ENCODE measurements at places on chromosomes 12 and 14. TPM values are rescaled to one million over a fixed set of nuclear protein-coding genes. Genes with fewer than 3 reads are reported as not detected.

DNA sequence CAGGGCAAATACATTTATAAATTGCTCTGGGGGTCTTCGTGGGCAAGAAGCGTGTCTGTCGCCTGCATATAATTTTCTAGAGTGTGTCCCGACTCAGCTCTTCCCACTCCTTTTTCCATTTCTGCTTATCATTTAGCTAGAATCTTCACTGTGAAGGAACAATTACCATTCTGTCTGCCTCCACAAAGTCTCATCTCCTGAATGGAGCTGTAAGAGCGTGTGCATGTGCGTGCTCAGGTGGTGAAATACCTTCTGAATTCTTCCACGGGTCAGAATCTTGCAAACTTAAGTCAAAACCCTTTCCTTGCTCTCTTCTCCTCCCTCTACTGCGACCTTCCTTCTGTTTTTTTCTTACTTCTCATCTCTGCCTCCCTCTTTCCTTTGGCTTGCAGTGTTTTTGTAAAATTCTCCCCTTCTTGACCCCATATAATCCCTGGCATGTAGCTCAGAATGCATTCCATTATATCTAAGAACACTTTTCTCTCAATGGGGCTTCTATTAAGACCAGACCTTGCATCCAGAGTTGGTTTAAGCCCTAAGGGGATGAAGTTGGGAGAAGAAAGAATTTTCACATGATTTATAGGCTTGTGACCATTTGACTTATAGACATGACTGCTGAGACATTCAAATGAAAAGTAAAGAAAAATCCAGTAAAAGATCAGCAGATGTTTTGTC is 25.0 kb upstream of the GSG1 start:
- no peak for DNase-seq

DNA sequence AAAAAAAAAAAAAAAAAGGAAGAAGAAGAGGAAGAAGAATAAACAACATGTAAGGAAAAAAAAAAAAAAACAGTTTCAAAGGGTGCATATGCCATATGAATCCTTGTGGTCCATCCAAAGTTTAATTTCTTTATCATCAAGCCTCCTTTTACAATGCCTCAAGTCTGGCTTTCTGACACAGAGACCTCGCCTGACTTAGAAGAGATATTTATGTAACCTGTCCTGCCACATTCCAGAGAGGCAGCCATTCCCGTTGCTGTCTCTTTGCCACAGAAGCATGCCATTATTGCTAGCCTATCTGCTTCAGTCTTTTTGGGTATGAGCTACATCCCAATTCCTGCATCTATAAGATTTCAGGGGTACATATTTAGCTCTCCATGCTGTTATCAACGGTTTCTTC is 596.7 kb upstream of the ATP2B1 start:
- DNase-seq = no peak

HOXC9 gene
- not detected for total RNA-seq

GRCh38 chr12:55716582-55716957 is 724 bp downstream of the BLOC1S1 start:
- no peak for DNase-seq

- no peak for DNase-seq
Observed at GRCh38 chr14:81402123-81402495, 2.0 kb upstream of the STON2 start.
